ENCODE measurements at places on chromosomes 3 and 15.
A peak's percentile ranks its signal among the peaks of the same experiment; 100 is the strongest.

DNA sequence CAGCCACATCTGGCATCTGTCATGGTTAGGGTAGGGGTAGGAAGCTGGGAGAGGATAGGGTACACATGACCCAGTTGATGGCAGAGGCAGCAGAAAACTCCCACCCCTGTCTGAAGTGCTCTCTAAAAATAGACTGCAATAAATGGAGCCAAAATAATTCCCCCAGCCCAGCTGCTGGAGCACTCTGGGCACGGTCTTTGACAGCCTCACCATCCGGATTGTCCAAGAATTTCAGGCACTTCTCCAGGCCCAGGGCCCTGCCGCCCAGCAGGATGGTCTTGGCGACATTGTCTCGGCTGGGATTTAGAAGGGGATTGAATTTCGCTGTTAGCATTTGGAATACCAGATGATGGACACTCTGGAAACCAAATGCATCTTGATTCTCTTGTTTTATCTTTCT, 103.7 kb downstream of the IQSEC1 start:
- no peak for DNase-seq

DNA sequence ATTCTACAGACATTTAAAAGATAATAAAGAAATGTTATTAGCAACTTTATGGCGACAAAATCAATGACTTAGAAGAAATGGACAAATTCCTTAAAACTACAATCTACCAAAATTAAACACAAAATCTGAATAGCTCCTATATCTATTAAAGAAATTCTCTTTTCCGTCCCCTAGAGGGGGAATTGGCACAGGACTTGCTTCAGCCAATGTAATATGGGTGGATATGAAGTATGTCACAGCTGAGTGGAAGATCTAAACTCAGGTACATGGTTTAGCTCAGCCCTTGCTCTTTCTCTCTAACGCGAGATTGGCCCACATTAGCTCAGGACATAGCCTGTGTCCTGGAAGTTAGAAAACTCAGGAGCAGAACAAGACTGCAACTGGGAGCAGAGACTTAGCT, 79.3 kb downstream of the DNAH12 start:
- peak; percentile 9 for DNase-seq

GRCh38 chr3:16978234-16978920, 93.6 kb downstream of the PLCL2 start:
- no peak for DNase-seq

DNA sequence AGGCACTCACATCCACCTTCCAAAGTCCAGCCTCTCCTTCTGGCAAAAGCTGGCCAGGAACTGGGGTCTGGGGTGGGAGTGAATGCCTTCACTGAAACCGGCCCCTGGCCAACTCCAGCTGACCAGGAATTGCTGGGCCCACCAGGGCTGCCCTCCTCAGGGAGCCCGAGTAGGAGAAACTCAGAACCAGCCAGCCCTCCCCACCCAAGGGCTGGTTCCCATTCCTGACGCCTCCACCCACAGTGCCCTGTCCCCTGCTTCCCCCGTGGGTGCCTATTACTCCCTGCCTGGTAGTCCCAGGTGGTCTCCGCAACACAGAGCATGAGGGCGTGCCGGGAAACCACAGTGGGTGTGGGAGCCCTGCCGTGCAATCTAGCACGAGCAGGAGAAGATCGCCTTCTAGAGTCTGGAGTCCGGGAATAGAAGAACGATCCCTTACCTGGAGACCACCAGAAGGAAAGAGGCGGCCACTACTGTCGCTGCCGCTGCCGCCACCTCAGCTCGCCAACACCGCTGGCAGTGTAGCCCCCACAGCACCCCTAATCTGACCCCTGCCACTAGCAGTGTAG, 178.8 kb downstream of the POTEB3 start:
- no peak for DNase-seq

- DNase-seq: no peak
Observed at GRCh38 chr15:79035111-79035601, 55.4 kb downstream of the RASGRF1 start.

GRCh38 chr3:172836390-172836997, 86.0 kb downstream of the ECT2 start:
- peak; percentile 38 for DNase-seq

Data from erythroblast (primary cell).